Sigmoid colon (tissue), 7 donors: ENCODE measurements at places on chromosomes 4 and X.

GRCh38 chrX:148536961-148537360 is 36.5 kb downstream of the AFF2 start:
- no peak for DNase-seq

- no peak for DNase-seq
These were observed 119.0 kb upstream of the MYOZ2 start for GRCh38 chr4:119016636-119017035.

DNA sequence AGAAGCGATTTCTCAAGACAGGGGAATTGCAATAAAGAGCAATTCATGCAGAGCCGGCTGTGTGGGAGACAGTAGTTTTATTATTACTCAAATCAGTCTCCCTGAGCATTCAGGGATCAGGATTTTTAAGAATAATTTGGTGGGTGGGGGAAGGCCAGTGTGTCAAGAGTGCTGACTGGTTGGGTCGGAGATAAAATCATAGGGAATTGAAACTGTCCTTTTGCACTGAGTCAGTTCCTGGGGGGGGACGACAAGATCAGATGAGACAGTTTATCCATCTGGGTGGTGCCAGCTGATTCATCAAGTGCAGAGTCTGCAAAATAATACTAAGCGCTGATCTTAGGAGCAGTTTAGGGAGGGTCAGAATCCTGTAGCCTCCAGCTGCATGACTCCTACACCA is 502.4 kb downstream of the NLGN4X start:
- no peak for DNase-seq

GRCh38 chrX:46326161-46326560 is 219.1 kb downstream of the ZNF674 start:
- DNase-seq: no peak

- no peak for DNase-seq
These were observed at the start of gene FHDC1 for GRCh38 chr4:152935631-152936445. Gene FHDC1, plus strand, starts transcription at chr4:152936323. Its CDS starts 6,735 bp downstream, at chr4:152943058.

- no peak for DNase-seq
These were observed 867.6 kb downstream of the TRAM1L1 start for GRCh38 chr4:116217781-116218180.

DNA sequence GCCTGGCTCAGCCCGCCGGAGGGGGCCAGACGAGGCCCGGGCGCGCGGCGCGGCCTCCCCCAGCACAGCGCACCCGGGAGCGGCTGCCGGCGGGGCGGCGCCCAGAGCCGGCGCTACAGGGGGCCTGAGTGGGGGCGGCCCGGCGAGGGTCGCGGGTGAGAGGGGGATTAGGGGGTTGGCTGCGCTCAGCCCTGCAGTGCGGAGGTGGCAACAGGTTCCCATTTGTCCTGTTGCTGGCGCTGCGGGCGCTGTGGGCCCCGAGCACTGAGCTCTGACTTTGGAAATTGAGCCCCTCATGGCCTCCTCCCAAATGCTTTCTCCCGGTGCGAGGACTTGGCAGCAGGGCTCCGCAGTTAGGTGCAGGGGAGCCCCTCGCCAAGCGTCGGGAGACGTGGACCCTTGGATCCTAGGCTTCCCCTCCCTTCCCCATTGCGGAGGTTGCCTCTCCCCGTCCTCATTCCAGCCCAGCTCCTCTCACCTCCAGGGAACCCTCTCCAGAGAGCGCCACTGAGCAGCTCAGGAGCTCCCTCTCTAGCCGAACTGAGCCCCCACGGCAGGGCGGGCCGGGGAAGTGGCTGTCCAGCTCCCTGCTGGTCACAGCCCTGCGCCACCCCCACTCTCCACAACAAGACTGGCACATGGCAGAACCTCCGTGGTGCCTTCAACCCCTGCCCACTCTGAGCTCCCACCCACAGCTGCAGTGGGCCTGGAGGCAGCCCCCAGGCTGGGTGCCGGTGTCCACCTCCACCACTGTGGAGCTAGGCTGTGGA is 2.5 kb upstream of the DUSP9 start:
- peak; percentile 59 for DNase-seq

DNA sequence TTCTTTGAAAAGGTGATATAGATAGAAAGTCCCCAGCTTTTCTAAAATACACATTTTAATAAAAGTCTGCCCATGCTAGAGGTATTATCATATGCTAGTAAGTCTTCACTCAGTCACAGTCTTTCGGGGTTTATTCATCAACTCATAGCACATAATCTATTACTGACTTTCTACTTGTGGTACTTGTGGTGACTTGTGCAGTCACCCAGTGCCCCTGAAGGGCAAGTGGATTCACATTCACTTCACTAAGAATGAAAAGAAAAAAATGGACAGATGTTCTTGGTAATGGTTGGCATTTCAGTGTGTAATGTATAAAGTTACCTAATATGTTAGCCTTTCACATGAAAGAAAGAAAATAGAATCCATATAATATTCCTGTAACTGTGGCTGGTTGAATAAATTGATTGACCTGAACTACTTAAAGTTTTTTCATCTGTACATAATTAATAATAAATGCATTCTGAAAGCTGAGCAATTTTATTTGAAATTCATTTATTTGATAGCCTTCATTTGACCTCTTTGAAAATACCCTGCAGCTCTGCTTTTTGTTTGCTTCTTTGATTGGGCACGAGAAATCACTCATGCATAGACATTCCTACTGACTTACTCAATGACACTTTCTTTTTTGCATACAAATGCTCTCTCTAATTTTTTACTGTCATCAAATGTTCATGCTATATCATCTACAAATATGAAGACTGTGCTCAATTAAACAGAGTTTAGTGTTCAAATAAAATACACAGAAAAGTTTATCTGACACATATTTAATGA is 39.5 kb upstream of the ZNF330 start:
- DNase-seq: no peak

GRCh38 chr4:141999446-142000143 is 363.2 kb downstream of the IL15 start:
- DNase-seq: no peak

GRCh38 chr4:112523764-112524505 is 8.0 kb upstream of the NEUROG2 start:
- no peak for DNase-seq

DNA sequence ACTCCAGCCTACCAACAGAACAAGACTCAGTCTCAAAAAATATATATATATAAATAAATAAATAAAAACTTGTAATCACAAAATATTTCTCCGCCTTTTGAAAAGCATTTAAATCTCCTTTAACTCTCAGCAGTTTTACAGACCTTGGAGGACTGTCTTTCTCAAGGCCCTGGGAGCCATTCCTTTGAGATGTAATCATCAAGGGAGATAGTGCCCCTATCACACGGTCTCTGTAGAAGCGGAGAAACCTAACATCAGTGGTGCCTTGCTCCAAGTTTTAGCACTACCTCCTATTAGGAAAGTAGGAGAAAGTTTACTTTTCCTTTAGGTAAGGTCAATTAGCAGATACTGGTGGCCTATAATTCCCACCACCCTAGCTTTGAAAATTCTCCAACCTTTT is 58.5 kb downstream of the ANTXR2 start:
- no peak for DNase-seq

DNA sequence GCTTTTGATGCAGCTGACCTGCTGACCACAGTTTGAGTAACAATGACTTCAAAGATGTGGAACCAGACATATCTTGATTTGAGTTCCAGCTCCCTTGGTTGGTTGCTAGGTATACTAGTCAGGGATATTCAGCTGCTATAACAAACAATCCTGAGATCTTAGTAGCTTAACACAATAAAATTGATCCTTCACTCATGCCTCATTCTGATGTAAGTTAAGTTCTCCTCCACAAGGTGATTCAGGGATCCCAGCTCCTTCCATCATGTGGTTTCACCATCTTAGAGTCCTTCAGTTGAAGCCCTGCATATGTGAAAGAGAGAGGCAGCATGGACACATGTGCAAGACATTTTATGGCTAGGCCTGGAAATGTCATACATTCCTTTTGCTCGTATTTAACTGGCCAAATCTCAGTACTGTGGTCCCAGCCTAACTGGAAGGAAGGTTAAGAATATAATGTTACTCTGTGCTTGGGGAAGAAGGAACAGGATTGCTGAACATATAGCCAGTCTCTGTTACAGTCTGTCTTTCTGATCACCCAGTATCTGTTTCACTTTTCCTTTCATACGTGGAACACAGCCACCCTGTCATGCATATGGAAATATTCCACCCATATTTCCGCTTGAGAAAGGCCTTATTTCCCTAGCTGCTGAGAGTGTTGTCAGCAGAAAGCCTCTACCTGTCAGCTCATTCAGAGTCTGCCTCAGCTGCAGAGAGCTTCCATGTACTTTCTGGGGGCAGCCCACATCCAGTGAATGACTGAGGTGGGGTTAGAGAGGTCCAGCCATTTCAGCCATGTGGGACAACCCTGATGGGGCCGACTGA is 7.1 kb downstream of the SMIM9 start:
- DNase-seq: no peak

DNA sequence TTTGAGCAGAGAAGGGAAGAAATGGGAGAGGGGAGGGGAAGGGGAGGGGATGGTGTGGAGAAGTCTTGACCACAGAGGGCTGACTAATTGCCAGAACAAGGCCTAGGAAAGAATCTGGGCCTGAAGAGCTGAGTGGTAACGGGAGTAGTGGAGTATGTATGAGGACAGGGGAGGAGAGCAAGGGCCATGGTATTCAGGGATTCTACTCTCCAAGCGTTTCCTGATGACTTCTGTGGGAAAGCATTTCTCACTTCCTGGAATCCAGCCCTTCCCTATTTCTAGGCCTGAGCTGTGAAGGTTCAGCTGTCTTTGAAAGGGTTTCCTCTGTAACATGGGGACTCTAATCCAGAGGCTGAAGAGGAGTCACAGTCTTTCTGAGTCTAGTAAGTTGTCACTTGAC is 19.7 kb upstream of the SOX3 start:
- DNase-seq: no peak

GRCh38 chrX:118644378-118644777 is 83.0 kb upstream of the IL13RA1 start:
- DNase-seq: no peak

GRCh38 chrX:97481228-97481627 is 597.5 kb downstream of the RPA4 start:
- no peak for DNase-seq

- no peak for DNase-seq
These were observed 132.5 kb downstream of the ATP10D start for GRCh38 chr4:47617607-47618006.

- no peak for DNase-seq
These were observed 83.2 kb downstream of the GPAT3 start for GRCh38 chr4:83618991-83619645.

GRCh38 chrX:46130247-46130646 is 415.0 kb downstream of the ZNF674 start:
- DNase-seq: no peak

DNA sequence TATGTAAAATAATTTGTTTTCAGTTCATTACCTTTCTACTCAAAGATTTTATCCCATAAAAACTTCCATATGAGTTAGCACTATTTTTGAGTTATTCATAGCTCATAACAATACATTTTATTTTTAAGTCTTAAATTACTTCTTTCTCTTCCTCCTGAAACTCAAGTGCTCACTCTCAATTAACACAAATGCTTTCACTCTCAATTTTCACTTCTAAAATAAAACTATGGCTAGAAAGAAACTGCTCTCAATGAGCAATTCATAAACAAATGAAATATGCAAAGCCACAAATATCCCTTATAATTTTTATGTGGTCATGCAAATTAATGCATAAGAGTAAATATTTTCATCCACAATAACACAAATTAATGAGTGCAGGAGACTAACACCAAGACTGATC is 38.8 kb downstream of the MAML3 start:
- DNase-seq: no peak

- no peak for DNase-seq
These were observed 188.7 kb downstream of the STIM2 start for GRCh38 chr4:27049239-27049829.

- no peak for DNase-seq
These were observed 35.9 kb upstream of the GUCY1B1 start for GRCh38 chr4:155722816-155723499.

DNA sequence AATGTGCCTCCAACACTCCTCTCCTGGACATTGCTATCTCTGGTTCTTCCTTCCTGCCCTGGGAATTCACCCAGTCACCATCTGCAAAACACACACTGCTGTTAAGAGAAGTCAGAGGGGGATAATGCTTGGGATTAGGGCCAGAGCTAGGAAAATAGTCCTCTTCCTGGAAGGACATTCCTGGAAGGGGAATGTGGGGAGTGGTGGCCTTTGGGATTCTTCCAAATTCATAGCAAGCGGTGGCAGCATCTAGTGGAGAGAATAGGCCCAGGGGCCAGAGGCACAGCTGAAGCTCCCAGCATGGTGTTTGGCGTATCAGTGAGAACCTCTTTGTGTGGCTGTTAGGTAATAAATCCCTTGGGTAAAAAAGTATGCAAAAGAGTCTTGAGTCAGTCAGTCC is 34.3 kb downstream of the SHROOM4 start:
- no peak for DNase-seq

- no peak for DNase-seq
These were observed 341.4 kb upstream of the INTU start for GRCh38 chr4:127291316-127291715.

- DNase-seq: no peak
These were observed 60.9 kb upstream of the TRPC3 start for GRCh38 chr4:122012735-122013134.

GRCh38 chr4:47213106-47213505 is 181.7 kb downstream of the GABRB1 start:
- DNase-seq: no peak

GRCh38 chrX:40996886-40997530 is 88.2 kb upstream of the USP9X start:
- DNase-seq: no peak

DNA sequence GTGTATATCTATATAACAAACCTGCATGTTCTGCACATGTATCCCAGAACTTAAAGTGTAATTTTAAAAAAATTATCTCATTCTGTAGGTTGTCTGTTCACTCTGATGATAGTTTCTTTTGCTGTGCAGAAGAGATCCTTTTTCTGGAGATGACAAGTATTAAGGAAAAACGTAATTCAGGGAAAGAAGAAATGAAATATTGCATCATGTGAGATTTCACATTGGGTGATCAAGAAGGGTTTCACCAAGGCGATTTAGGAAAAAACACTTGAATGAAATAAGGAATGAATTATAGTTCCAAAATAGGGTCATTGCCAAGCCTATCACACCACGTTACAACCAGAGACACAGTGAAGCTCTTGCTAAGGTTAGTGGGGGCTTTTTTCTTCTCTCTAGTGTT is 227.9 kb downstream of the HNRNPD start:
- DNase-seq: no peak

GRCh38 chr4:93480452-93480851 is 348.1 kb upstream of the ATOH1 start:
- no peak for DNase-seq

GRCh38 chr4:109231331-109231730 is 71.1 kb downstream of the COL25A1 start:
- no peak for DNase-seq
